ENCODE measurements at places on chromosomes 3 and 15. TPM values are rescaled to one million over a fixed set of nuclear protein-coding genes. Genes with fewer than 3 reads are reported as not detected.

The EEFSEC gene
- total RNA-seq, result 11.4 TPM

The KCNH8 gene
- not detected for total RNA-seq

The LMAN1L gene
- not detected for total RNA-seq

The DLL4 gene
- 0.43 TPM for total RNA-seq

The UBAP1L gene
- 0.59 TPM for total RNA-seq

The SLC2A2 gene
- total RNA-seq, result not detected

The MELTF gene
- 4.7 TPM for total RNA-seq

DNA sequence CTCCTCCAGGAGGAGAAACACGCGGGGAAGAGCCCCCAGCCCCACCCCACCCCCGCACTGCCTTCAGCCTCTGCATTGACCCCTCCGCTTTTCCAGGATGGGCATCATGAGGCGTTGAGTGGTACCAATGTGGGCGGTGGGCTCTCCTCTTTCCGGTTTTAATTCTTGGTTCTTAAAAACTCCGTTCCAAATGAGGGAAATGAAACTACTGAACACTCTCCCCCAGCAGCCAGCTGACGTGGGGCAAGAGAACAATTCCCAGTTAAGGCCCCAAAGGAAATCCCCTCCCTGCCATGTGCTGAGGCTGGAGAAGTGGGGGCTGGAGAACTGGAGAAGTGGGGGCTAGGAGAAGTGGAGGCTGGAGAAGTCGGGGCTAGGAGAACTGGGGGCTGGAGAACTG lies 5.3 kb upstream of the NRROS start:
- no peak for DNase-seq

DNA sequence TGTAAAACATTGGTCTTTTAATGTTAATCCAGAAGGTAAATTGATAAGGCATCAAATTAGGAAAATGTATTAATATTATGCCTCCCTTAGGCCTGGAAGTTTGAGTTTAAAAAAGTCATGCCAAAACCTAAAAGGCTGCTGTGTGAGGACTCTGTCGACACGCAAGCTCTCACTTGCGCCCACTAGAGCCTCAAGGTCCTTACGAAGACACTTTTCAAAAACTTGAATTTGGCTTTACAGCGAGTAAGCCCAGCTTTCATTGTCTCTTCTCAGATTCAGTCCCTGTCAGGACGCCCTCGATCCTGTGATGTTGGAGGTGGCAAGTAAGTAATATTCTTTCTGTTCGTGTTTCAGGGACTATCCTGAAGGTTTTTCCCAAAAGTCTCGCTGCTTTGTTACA lies 89.7 kb downstream of the CRTC3 start:
- DNase-seq, result no peak

GRCh38 chr3:30890907-30891306 lies 3.6 kb downstream of the GADL1 start:
- DNase-seq, result peak; percentile 36

DNA sequence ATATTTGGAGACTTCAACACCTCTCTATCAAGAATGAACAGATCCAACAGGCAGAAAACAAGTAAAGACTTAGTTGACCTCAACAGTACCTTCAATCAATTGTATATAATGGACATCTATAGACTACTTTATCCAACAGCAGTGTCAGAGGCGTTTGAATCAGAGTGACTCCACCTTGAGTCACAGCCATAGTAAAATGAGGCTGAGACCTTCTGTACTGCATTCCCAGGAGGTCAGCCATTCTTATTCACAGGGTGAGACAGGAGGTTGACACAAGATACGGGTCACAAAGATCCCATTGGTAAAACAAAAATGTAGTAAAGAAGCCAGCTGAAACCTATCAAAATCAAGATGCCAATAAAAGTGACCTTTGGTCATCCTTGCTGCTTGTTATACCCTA lies 299.8 kb downstream of the CNTN3 start:
- DNase-seq, result no peak

DNA sequence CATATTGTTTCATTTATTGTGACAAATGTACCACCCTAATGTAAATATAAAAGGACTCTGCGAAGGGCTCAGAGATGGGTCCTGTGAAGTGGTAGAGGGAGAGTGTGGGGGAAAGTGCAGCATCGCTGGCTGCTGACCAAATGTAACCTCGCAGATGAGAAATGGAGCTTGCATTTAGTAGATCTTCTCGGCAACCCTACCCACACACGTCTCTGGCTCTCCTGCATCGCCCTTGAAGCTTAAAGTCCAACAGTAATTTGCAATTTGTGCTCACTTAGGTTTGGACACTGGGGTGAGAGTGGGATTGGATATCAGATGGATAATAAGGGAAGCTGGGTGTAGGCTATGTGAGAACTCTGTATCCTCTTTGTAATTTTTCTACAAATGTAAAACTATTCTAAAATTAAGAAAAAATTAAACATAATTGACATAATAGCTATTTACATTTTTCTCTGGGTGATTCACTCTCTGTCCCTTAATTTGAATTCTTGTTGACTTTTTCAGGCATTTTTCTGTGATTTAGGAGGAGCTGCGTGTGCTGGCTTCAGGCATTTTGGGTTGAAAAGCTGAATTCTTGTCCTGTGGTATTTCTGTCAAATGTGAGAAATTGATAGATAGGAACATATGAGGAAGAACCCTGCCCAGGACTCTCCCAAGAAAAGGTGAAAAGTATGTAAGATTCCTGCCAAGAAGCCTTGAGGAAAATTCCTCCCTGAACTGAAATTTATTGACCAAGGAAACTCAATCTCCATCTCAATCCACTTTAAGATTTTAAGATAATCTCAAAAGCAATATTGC lies 524.7 kb upstream of the MCTP2 start:
- DNase-seq, result no peak

DNA sequence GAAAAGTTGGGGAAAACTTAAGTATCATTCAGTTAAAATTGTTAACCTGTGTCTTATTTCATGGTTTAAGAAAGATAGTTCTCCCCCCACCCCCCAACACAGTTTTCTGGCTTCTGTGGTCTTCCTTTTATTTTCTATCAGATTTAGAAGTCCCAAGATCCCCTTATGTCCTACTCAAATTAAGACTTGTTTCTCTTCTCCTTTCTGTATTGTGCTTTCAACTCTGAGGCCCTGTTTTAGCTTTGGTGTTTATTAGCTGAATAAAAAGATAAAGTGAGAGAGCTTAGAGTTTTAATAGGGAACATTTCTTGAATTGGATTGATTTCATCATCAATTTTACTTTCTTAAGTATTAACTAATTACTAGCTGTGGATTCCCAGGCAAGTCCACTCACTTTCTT lies 62.6 kb downstream of the AKAP13 start:
- DNase-seq, result no peak

DNA sequence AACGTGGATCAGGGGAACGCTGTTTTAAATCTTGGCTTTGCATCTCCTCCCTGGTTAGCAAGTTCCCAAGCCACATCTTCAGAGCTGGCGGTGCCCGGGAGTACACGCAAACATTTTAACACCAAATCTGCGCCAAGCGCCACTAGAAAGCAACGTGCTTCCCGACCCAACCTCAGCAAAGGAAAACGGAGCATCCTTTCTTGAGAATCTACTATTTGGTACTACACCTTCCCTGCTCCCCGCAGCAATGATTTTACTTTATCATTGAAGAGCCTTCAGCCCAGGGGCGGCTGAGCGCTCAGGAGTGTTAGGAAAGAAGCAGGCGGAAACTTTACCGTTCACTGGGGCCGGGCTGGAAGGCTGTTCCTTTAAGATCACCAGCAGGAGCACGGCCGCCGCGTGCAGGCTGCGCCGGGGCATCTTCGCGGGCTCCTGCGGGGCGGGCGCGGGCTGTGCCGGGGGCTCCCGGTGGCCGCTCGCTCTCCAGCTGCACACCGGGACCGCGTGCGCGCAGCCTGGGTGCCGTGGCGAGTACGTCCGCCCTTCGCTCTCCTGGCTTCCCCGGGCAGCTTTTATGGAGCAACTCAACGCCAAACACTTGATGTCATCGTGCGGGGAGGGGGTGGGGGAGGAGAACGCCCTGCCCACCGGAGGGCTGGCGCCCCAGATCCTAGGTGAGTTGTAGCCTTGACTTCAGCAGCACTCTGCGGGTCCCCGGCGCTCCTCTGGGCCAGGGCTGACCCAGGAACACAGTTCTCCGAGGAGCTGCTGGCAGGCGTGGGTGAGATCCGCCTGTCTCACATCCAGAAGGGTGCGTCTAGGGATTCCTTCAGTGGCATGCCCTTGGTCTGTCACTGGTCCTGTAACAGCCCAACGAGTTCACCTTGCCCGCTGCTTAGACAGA lies at the start of gene CA12:
Gene CA12, minus strand, starts transcription at position 546 of the 904 bp plus-strand sequence. Its CDS starts 126 bp downstream, at position 420.
- peak; percentile 10 for DNase-seq

- peak; percentile 40 for DNase-seq
These were observed 36.4 kb downstream of the EIF3J start for GRCh38 chr15:44573386-44573785.

- no peak for DNase-seq
These were observed 711.9 kb downstream of the CADM2 start for GRCh38 chr3:85670634-85671205.

DNA sequence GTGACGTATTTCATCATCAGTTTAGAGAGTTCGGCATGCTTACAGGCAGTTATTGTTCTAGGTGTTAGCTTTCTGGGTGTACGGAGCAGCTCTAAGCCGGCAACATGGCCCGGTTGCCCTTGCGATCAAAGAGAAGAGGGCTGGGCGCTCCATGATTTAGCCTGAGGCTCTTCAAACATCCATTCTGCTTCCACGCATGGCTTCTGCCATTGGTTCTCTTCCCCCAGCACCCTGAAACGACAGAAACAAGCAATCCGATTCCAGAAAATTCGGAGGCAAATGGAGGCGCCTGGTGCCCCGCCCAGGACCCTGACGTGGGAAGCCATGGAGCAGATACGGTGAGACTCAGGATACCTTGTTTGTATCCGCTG lies 574 bp downstream of the NGRN start:
- peak; percentile 49 for DNase-seq

DNA sequence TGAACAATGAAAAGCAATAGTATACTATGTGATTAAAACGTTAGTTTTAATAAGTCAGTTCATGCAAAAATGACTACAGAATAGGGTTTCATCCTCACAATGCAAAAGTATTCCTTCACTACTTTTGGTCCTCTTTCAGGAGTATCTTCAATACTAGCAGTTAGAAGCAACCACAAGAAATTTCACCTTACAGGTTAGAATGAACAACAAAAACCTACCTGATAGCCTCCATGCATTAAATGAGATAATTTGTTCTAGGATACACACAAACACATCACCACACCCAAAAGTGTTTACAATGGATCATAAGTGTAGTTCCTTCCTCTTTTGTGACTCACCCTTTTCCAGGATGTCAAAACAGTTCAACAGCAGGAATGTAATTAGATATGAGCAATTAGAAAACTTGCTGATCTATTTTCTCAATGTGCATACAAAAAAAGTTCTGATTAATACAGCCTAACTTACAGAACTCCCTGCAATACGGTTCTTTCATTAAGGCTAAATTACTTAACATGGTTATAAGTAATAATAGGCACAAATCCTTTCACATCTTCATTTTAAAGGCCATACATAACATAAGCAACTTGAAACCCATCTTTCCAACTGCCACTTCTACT lies 21.6 kb downstream of the UACA start:
- DNase-seq, result no peak

GRCh38 chr15:69145694-69146492 lies 14.5 kb upstream of the GLCE start:
- no peak for DNase-seq

DNA sequence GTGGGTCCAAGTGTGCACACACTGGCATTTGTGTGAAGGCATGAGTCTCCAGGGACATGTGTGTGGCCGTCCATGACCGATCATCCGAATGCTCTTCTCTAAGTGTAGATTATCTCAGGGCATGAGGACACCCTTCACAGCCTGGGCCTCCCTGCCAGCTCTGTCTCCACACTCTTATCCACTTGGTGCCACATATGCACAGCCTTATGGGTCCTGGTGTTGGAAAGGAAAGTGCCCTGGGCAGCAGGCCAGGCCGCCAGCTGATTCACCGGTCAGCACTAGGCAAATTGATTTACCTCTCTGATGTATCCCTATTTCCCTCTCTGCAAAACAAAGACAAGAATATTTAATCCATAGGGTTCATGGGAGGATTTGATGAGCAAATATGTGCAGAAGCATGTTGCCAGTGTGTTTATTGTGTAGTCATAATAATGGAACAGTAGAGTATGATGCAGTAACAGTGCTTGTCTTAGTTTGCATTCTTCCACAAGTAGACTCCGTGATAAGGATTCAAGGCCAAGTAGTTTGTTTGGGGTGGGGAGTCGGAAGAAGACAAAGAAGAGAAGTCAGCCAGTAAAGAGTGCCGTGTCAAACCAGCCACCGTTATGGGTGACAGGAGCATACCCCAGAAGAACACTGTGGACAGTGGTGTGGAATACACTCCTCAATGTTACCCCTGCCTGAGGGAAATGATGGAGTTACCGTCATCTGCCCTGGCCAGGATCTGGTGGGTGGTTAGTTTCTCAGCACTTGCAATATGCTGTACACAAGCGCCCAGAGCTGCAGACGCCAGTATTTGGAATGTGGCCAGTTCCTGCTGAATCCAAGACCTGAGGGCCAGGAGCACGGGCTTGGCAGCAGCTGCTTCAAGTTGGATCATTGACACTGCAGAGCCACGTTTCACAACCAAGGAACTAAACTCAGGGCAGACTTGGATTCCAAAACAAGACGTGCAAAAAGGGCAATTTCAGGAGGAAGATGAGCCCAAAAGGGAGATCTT lies 85.1 kb downstream of the MTHFS start:
- DNase-seq, result peak; percentile 58

GRCh38 chr3:130800829-130801228 lies 54.2 kb upstream of the PIK3R4 start:
- no peak for DNase-seq

- no peak for DNase-seq
These were observed 181.7 kb downstream of the BBX start for GRCh38 chr3:107704477-107704876.

- peak; percentile 64 for DNase-seq
These were observed 562 bp downstream of the NEO1 start for GRCh38 chr15:73052653-73053397.

GRCh38 chr3:45226206-45226915 lies at the start of gene TMEM158:
Gene TMEM158 (minus strand): TSS chr3:45226287. CDS start chr3:45226027, 260 bp downstream.
- peak; percentile 67 for DNase-seq

DNA sequence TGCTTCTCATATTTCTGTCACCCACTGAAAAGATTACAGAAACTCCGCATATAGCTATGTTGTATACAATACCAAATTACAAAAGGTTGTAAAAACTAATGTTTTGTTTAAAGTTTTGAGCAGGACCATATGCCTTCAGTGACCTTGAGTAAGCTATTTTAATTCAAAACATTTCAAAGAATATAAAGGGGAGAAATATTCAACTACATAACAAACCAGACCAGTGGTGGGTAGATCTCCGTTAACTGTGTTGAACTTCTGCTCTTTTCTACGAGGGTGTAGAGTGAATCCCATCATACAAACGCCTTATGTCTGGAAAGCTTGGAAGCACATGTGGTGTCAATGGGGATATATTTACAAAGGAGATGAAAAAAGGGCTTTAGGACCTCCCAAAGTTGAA lies 68.4 kb upstream of the NR2F2 start:
- DNase-seq, result peak; percentile 25

DNA sequence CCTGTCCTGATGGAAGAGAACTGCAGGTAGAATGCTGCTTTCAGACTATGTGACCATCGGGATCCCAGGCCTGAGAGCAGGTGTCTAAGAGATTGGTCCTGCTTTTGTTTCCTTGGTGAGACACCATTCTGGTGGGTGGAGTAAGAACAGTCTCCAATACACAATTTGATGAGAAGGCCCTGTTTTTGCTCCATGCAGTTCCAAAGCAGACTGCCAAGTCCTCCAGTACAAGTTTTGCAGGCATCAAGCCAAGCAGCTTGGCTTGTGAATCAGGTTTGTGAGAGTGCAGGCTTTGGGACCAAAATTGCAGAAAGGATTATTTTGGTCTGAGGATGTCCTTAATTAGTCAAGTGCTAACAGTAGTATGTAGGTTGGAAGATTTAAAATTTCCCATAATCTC lies 381.6 kb downstream of the FOXP1 start:
- DNase-seq, result no peak

Data from SJCRH30 (cell line).